ENCODE measurements at places on chromosomes 3 and 15.

DNA sequence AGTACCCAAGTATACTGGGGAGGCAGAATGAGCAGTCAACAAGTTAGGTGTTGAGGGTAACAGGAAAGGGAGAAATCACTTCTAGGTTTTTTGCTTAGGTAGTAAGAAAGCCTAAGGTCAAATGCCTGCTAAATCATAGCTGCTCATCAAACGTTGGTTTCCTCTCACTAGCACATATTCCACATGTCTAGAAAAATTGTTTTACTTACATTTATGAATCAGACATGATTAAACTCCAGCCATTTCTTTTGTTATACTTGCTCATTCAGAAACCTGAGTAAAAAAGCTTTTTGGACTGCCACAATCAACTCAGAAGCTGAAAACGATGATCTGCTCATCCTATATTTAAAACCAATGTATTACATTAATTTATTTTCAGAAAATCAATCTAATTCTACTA lies 40.2 kb downstream of the SLC9A9 start:
- DNase-seq, result no peak

DNA sequence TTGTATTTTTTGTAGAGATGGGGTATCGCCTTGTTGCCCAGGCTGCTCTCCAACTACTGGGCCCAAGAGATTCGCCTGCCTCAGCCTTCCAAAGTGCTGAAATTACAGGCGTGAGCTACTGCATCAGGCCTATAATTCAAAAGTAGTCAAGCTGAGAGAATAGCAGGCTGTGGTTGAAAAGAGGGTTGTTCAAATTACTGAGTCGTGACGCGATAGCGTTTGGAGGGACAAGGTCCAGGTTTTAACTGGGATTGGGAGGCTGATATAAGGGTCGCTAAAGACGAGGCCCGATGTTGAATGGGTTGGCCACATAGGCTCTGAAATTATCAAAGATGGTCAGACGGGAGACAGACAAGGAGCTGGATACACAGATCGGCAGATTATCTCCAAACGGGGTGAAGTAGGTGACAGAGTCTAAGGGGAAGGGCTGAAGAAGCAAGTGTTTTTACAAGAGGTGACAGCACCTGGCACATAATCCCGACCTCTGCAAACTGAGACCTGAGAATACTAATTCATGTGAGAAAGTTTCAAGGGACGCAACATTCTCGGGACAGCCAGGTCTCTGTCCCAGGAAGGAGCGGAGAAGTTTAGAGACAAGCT lies 759 bp upstream of the ARID3B start:
- no peak for DNase-seq

- no peak for DNase-seq
These were observed 6.4 kb downstream of the MAPKBP1 start for GRCh38 chr15:41780727-41781126.

GRCh38 chr3:142447852-142448823 lies at the start of gene XRN1:
XRN1 (minus strand) TSS chr3:142448037; CDS start chr3:142447944, 93 bp downstream.
- peak; percentile 89 for DNase-seq

DNA sequence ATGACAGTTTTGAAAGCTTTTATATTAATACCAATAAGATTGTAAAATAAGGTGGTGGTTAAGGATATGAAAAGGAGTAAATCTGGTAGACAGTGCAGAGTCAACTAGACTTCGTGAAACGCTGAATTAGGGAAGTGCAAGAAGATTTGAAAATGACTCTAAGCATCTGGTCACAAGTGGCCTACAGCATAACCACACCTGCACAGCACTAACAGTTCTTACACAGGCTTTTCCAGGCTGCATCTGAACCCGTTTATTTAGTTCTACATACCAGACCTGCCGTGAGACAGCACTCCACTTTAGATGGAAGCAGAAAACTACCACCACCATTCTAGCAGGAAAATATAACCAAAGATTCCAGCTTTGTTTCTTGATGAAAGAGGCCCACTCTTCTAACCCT lies 1.9 kb downstream of the DMXL2 start:
- DNase-seq, result no peak

- no peak for DNase-seq
These were observed 68.9 kb downstream of the TFRC start for GRCh38 chr3:196012941-196013476.

- DNase-seq, result no peak
These were observed 127.6 kb upstream of the UBE2E2 start for GRCh38 chr3:23075496-23075895.

DNA sequence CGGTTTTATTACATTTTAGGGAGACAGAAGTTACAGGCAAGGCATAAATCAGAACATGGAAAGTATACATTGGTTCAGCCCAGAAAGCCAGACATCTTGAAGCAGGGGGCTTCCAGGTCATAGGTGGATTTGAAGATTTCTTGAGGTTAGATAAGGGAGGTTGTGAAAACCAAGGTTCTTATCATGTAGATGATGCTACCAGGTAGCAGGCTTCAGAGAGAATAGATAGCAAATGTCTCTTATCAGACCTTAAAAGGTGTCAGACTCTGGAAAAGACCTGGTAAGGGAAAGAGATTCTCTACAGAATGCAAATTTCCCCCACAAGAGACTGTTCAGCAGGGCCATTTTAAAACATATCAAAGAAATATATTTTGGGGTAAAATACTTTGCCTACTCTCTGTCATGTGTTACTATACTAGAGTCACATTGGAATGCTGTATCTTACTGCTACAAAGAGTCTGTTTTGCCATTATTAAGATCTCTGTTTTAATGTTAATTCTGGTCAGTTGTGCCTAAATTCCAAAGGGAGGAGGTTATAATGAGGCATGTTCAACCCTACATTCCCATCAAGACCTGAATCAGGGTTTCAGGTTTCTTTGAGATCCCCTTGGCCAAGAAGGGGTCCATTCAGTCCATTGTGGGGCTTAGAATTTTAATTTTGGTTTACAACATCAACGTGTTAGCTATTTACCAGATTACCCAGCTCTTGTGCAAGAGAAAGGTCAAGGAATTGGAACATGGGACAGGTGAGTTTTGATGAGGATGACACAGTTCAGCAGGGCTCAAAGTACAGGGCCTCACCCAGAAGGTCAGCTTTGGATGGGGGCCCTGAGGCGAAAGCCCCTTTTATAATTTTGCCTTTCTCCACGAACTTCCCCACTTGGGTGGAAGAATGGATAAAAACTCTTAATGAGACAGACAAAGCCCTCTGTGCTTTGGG lies 36.0 kb upstream of the LYZL4 start:
- DNase-seq, result no peak

GRCh38 chr3:54120657-54121413 lies 1.5 kb upstream of the CACNA2D3 start:
- no peak for DNase-seq

- DNase-seq, result peak; percentile 41
These were observed 24.8 kb downstream of the LINGO1 start for GRCh38 chr15:77607894-77608261.

- DNase-seq, result no peak
These were observed 35.7 kb upstream of the NR2C2 start for GRCh38 chr3:14911651-14912050.

- no peak for DNase-seq
These were observed 379.4 kb downstream of the DIPK2A start for GRCh38 chr3:144351011-144351410.

DNA sequence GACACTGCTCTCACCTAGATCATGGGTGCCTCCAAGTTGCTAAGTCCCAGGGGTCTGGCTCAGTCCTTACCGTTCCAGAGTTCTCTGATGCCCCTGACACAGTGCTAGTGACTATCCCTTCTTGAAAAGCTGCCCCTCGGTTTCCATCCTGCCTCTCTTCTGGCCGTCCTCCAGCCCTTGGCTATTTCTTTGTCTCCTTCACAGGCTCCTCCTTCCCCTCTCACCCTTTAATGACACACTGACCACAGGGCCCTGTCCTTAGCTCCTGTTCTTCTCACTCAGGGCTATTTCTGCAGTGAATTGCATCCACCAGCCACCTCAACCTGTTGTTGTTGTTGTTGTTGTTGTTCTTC lies 31.1 kb downstream of the SLC28A1 start:
- no peak for DNase-seq

DNA sequence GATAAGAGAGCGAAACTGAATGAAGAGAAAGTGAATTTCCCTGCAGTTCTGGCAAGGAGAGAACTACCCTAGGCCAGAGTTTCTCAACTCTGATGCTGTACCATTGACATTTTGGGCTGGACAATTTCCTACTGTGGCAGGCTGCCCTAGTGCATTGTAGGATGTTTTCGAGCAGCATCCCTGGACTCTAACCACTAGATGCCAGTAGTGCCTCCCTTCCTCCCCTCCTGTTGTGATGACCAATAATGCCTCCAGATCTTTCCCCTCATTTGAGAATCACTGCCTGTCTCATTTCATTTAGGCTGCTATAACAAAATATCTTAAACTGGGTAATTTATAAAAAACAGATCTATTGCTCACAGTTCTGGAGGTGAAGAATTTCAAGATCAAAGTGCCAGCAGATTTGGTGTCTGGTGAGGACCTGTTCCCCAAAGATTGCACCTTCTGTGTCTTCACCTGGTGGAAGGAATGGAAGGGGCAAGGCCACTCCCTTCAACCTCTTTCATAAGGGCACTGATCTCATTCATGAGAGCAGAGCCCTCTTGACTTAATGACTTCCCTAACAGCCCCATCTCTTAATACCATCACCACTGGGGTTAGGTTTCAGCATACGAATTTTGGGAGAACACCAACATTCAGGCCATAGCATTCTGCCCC lies 188.9 kb upstream of the MEIS2 start:
- DNase-seq, result no peak

- DNase-seq, result no peak
These were observed 171.5 kb downstream of the IL5RA start for GRCh38 chr3:2938711-2939110.

GRCh38 chr3:17355591-17355990 lies 386.8 kb downstream of the TBC1D5 start:
- no peak for DNase-seq

GRCh38 chr3:193816656-193817311 lies 223.8 kb downstream of the OPA1 start:
- peak; percentile 74 for DNase-seq

GRCh38 chr3:14616606-14617507 lies 34.7 kb upstream of the CCDC174 start:
- DNase-seq, result no peak

- no peak for DNase-seq
These were observed 80.2 kb upstream of the PXYLP1 start for GRCh38 chr3:141151439-141151838.

DNA sequence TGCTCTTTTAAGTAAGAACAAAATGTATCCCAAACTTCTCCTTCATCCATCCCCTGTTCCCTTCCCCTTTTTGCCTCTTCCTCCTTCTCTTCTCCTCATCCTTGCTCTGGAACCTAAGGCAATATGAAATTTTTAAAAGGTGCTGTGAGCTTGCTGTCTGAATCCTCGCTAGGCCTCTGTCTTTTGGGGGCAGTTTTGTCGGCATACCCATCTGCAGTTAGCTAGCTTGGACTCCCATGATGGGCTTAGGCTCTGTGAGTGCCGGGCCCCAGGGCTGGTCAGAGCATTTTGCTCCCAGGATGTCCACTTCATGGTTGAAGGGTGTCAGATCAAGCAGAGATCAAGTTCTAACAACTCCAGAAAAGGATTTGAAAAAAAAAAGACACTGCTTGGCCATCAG lies 18.6 kb downstream of the ZIC1 start:
- DNase-seq, result no peak

GRCh38 chr3:146136647-146137046 lies 24.3 kb downstream of the PLOD2 start:
- DNase-seq, result no peak

All from nucleus accumbens (tissue), 56 donors.